Fibroblast of skin of back (primary cell): ENCODE measurements at places on chromosomes 5 and 9.

- peak; percentile 98 for DNase-seq
Measured at GRCh38 chr5:10485142-10485795, 43.6 kb downstream of the ROPN1L start.

DNA sequence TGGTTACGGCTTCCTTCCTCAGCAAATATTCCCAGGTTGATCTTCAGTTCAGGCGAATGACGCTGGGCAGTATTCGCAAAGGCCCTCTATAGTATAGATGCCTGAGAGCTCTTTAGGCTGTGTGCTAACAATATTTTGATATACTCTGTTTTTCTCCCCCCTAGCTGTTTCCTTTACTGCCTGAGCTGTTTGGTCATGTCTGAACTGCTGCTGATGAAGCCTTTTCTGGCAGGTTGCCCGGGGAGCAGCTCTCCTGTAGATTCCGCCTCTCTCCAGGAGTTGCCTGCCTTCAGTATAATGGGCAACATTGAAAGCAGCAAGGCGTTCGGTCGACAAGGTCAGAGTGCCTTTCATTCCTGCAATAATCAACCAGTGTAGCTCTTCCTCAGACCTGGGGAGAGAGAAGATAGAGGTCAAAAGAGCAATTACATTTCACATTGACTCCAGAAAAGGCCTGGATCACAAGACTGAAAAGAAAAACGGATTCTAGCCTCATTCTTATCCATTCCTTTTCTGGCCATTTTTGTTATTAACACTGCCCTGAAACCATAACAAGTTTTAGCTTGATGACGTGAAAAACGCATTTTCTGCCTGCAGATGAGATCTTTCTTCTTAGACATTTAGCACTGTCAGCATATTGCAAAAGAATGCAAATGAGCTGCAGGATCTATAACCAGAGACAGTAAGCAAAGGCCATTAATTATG, 60.1 kb upstream of the ZNF608 start:
- DNase-seq: peak; percentile 78

DNA sequence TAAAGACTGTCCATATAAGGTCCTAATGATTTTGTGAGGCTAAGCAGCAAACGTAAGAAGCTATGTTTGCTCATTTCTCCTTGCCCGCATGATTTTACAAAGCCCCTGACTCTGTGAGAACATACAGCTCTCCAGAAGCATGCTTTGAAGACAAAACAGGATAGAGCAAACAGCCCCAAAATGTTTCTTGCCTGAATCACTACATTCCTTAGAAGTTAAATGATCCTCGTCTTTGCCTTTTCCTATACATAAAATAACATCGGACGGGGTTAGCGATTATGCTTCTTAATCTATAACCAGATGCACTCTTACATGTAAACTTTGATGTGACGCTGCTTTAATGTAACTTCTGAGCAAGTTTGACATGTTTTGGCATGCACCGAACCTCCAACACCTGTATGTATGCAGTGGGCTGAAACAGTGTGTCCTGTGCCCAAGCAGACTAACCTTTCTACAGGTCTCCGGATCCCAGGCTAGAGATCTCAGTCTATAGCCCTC, 353.7 kb downstream of the CETN3 start:
- DNase-seq: peak; percentile 96

- no peak for DNase-seq
Measured at GRCh38 chr5:118533156-118533555, 455.2 kb downstream of the DTWD2 start.

DNA sequence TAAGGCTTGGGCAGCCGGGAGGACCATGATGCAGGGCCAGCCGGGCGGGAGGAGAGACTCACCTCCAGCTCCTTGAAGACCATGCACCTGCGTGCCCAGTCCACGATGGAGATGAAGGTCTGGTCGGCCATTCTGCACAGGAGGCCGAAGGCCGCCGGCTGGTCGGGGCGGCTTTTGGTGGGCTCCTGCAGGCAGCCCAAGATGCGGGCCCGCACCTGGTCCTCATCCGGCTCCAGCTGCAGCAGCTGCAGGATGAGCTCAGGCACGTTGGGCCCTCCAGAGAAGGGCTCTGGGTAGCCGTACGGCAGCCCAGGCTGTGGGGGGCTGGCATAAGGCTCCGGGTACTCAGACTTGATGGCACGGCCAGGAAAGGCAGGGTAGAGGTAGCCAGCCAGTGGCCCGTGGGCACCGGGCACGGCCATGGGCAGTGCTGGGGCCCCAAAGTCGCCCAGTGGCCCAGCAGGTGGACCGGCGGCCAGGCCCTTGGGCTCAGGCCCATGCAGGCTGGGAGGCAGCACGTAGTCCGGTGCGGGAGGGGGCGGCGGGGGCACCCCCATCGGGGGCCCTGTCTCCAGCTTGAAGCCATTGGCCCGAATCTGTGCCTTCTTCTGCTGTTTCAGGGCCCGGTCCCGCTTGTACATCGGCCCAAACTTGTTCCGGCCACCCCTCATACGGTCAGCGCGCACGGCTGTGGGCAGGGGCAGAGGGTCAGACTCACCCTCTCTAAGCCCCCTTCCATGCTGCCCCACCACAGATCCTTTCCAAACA, 7.0 kb downstream of the NR5A1 start:
- no peak for DNase-seq

DNA sequence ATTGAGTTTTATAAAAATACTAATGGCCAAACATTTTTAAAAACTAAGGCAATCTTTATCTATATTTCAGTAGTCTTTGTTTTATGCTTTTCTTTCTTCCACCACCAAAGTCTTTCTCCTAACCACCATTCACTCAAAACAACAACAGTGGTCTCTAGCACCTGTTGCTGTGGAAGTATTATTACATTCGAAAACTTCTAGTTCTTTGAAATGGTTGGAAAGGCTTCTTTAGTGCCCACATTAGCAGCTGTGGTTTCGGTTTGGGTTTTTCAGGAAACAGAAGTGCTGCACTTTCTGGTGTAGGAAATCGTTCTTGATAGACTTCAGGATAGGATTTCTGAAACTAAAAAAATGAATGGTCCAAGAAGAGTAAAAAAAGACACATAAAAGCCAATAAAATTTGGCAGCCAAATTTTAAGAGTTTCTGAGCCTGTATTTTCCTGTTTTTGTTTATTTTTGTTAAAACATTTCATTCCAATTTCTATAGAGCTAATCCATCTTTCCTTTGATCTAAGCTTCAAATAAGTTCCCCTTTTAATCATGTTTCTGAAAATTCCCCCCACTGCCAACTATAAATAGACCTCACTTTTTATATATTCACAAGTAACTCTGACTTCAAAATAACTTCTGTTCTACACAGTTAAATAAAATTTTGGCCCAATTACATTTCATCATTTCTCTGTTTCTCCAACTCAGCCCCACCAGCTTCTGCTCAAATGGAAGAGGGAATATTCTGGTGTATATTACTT, 102.2 kb downstream of the DEPDC1B start:
- no peak for DNase-seq

DNA sequence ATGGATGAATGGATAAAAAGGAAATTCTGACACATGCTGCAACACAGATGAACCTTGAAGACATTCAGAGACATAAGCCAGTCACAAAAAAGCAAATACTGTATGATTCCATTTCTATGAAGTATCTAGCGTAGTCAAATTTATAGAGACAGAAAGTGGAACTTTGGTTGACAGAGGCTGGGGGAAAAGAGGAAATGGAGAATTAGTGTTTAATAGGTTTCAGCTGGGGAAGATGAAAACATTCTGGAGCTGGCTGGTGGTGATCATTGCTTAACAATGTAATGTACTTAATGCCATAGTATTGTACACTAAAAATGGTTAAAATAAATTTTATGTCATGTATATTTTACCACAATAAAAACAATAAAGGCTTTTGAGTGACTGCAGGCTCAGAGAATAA, 24.2 kb downstream of the PPIC start:
- peak; percentile 20 for DNase-seq

- DNase-seq: peak; percentile 83
Measured at GRCh38 chr5:156094001-156094400, 233.0 kb upstream of the SGCD start.

- DNase-seq: no peak
Measured at GRCh38 chr9:38065369-38066075, 3.5 kb downstream of the SHB start.

- no peak for DNase-seq
Measured at GRCh38 chr5:172571413-172571812, 69.7 kb upstream of the NEURL1B start.

DNA sequence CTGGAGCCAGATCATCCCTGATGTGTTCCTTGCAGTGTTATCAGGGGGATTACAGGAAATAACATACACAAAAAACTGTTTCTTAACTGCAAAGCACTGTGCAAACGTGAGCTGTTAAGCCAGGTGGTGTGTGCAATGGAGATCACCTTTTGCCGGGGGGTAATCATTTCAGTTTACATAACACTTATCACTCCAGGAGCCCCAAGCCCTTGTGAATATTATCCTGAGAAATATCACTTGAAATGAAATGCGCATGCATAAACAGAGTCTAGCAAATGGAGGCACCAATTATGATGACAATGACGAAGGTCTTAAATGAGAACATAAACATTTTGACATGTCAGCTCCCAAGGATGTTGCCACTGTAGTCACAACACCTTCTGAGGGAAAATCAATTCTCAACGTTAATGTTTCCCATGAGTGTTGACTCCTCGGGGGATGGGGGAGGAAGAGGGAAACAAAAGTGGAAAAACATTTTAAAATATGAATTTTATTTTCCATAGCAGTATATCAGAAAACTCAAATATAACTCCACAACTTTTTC, 54.5 kb upstream of the RAD23B start:
- no peak for DNase-seq

GRCh38 chr5:145858959-145859358, 13.9 kb downstream of the GRXCR2 start:
- DNase-seq: peak; percentile 35

GRCh38 chr5:143699121-143699520, 112.8 kb upstream of the HMHB1 start:
- no peak for DNase-seq

DNA sequence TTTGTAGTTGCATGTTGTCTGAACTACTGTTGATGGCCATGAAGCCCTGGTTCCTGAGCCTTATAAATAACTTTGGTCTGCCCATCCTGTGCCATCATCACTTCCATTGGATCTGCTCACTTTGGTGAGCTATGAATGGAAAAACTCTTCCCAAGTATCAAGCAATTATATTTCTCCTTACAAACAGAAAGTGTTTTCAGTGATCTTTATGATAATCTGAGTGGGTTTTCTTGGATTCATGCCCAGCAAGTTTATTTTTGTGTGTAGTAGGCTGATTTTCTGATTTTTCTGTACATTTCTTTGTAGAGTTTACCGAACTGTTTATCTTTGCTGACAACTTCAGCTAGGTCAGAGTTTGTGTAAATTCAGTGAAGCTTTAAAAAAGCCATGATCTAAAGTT, 31.0 kb downstream of the CAMK4 start:
- no peak for DNase-seq

DNA sequence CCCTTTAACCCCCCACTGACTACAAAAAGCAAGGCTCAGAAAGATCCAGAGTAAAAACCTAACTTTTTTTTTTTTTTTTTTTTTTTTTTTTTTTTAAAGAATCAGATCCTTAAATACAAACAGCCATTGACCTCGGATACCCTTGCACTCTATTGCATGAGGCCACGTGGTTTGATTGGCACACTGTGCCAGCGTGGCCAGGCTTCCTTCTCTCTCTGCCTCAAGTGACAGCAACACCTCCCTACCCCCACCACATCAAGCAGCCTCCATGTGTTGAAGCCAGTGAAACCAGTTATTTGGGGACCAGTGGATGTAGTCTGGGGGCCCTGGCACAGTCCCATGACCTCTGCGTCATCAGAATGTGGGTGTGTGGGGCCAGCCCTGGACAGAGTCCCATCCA, 71.4 kb downstream of the OTULIN start:
- DNase-seq: no peak

DNA sequence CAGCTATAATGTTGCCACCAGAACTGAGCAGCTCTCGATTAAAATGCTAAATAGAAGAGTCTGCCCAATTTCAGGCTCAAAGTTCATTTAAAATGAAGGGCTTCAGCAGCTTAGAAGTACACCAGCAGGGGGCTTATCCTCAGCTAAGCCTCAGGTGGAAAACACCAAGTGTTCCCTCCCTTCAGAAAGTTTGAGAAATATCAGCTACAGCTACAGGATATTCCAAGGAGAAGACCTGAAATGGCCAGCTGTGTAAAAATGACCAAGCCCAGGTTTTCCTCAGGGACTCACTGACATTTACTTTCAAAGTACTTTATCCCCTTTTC, 395.4 kb downstream of the DTWD2 start:
- DNase-seq: no peak

DNA sequence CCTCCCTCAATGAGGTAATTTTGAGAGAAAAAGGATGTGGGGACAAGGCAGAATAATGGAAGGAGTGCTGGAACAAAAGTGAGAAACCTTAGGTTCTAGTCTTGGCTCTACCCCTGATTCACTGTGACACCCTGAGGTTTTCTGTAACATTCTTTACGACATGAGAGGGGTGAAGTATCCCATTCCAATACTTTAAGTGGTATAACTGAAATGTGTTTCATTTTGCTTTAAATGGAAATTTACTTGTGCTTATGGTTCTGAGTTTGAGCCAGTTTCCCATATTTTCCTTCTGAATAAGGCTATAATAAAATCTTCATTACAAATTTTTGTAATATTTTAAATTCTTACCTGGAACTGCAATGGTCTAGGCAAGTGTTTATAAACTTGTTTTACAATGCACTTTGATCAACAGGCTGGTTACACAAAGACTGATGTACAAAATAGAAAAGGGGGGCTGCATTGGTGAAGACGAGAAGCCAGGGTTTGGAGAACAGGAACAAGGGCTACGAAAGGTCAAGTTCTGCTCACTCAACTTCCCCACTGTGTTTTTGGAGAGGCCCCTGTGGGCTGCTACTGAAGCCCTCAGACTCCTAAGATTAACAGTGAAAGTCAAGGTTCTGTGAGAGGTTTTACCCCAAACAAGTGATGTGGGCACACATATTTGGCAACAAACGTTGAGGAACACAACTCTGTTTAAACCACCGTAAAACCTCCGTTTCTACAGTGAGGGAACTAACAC, 171.9 kb upstream of the ELL2 start:
- peak; percentile 34 for DNase-seq

GRCh38 chr9:92977279-92977678, 30.0 kb downstream of the FGD3 start:
- DNase-seq: no peak

DNA sequence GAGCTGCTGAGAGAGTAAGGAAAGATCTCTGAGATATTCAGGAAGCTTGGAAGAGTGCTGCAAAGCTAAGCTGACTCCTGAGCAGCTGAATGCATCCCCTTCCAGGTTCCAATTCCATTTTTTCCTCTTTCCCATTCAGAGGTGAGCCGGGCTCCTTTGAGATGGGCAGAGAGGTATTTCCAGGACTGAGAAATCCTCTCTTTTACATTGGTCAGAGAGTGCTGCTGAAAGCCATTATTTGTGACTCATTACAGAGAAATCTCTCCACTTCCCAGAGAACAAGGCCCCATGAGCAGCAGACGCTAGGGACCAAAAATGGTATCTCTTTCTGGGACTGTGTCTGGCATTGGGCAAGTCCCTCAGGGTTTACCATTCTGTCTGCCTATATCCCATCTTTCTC, 3.7 kb downstream of the MCTP1 start:
- peak; percentile 56 for DNase-seq
